ENCODE measurements at places on chromosomes 12 and 14.

DNA sequence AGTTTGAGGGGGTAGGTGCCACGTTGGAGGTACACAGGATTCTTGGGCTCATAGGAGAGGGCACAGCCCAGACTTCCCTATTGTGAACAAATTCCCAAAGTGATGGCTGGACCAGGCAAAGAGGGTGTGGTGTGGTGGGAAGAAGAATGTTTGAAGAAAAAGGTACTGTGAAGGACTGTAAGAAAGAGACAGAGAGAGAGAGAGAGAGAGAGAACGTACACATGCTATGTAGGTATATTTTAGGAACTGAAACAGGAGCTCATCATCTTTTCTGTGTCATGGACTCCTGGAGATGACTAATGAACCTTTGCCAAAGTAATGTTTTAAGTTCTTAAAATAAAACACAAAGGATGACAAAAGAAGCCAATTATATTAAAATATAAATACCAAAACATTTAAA lies 24.5 kb downstream of the SLC17A8 start:
- DNase-seq: no peak

- no peak for DNase-seq
Measured at GRCh38 chr12:80709811-80710726, 2.6 kb downstream of the MYF6 start.

DNA sequence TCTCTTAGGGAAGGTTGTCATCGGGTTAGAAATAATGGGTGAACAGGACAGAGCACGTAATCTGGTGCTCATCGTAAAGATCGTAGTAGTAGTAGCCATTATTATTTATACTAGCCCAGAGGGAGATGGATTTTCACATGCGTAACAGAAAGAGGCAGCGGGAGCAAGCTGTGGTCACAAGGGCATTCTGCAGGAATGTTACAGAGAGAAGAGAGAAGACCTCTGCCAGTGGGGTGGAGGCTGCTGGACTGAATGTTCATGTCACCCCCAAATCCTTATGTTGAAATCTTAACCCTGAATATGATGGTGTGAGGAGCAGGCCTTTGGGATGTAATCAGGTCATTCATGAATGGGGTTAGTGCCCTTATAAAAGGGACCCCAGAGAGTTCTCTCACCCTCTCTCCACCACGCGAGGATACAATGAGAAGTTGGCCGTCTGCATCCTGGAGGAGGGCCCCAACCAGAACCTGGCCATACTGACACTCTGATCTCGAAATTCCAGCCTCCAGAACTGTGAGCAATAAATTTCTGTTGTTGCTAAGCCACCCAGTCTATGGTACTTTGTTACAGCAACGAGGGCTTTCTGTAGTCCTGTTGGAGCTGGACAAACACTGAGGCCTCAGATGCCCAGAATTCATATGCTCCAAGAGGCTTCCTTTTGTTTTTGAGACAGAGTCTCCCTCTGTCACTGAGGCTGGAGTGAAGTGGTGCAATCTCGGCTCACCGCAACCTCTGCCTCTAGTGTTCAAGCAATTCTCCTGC lies 131.2 kb upstream of the MED13L start:
- no peak for DNase-seq

DNA sequence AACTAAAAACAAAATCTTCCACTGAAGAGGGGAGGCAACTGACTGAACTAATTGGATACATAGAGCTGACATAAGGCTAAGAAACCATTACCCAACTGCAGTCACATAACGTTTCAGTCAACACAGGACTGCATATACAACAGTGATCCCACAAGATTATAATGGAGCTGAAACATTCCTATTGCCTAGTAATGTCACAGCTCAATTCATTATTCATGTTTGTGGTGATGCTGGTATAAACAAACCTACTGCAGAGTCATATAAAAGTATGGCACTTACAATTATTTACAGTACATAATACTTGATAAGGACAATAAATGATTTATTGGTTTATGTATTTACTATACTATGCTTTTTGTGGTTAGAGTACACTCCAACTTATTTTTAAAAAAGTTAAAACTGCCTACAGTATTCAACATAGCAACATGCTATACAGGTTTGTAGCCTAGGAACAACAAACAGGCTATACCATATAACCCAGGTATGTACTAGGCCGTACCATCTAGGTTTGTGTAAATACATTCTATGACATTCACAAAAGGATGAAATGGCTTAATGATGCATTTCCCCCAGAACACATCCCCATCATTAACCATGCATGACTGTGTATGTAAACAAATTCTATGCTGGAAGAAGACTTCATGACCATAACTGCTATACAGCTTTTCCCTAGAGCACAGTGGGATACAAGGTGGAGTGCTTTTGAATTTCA lies 4.3 kb downstream of the NAP1L1 start:
- DNase-seq: no peak

- peak; percentile 73 for DNase-seq
Measured at GRCh38 chr14:52950898-52951680, at the start of gene FERMT2. Gene FERMT2, minus strand, starts transcription at chr14:52951050. Its CDS starts 482 bp downstream, at chr14:52950568.

- DNase-seq: no peak
Measured at GRCh38 chr14:76894308-76894707, 68.1 kb downstream of the LRRC74A start.

GRCh38 chr12:46071769-46072624 lies 81.6 kb upstream of the SCAF11 start:
- DNase-seq: peak; percentile 69

DNA sequence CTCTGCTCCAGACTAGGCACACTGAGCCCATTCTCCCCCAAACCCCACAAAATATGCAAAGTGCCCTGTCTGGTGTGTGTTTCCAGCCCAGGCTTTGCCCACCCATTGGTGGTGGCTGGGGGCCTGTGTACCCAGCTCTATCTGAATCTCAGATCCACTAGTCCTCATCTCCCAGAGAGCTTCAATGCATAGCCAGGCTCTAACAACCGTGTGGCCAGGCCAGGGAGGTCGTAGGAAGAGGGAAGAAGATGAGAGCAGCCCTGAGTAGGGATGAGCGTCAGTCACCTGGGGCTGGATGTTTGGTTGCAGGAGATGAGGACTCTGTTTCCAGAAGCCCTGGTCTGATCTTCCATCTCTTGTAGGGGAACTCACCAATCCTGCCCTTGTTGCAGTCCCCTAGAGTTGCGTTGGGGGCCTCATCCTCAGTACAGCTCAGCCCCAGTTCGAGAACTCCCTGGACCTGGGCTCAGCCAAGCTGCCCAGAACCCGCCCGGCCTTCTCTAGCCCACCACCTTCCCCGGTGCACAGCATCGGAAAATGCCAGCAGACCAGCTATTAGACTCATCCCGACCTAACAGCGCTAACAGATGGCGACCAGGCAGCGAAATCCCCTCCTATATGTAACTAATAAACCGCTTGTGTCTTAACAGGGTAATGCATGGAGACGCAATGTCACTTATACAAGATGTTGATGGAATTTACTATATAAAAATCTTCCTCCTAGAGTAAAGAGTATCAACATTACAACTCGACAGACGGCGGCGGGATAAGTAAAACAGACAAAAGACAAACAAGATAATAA lies 3.2 kb upstream of the LHX5 start:
- no peak for DNase-seq

Measured in NCI-H1436 (cell line).